Astrocyte of the spinal cord (primary cell): ENCODE measurements at places on chromosomes 11 and 22.

GRCh38 chr11:120613264-120614226 lies 102.0 kb downstream of the GRIK4 start:
- no peak for DNase-seq

DNA sequence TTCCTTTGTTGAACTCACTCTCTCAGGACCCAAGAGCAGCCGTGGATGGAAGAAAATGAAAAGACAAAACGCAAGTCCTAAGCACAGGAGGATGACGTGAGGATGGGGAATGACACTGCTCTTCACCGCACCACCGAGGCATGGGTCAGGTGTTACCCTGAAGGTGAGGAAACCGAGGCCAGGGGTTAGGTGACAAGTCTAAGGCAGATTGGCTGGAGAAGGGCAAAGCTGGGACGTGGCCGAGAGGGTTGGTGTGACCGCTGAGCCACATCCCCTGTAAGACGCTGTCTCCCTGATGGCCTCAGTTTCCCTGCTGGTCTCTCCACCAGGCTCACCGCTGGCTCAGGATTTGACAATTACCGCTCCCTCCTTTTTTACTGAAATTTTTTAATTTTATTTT lies 284.4 kb downstream of the CTTN start:
- no peak for DNase-seq

GRCh38 chr11:62353841-62354240 lies 16.6 kb downstream of the ASRGL1 start:
- DNase-seq: no peak

GRCh38 chr11:100403816-100404215 lies 283.3 kb upstream of the ARHGAP42 start:
- peak; percentile 60 for DNase-seq

DNA sequence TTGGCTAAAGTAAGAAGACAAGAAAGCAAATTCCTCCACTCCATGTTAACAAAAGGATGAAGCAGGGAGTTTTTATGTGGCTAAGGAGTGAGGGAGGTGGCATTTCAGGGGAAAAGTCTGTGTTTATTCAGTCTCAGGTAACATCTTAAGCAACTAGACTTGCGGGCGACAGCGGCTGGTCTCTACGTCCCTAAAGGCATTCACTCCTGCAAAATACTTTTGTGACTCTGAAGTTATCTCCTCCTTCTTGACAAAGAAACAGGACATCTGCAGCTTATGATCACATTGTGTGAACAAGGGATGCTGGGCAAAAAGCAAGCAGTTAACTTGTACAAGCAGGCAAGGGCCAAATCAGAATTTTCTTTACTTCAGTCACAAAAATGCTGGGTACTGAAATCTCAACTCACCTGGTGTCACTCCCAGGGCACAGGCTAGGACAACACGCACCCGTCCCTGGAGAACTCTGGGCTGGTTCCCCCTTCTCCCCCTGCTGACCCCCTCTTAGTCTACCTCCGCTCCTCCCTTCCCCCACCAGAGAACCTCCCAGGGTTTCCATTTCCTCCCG lies 38.3 kb downstream of the IGLL5 start:
- no peak for DNase-seq

- no peak for DNase-seq
These were observed 65.6 kb upstream of the CLMP start for GRCh38 chr11:123260511-123261211.

DNA sequence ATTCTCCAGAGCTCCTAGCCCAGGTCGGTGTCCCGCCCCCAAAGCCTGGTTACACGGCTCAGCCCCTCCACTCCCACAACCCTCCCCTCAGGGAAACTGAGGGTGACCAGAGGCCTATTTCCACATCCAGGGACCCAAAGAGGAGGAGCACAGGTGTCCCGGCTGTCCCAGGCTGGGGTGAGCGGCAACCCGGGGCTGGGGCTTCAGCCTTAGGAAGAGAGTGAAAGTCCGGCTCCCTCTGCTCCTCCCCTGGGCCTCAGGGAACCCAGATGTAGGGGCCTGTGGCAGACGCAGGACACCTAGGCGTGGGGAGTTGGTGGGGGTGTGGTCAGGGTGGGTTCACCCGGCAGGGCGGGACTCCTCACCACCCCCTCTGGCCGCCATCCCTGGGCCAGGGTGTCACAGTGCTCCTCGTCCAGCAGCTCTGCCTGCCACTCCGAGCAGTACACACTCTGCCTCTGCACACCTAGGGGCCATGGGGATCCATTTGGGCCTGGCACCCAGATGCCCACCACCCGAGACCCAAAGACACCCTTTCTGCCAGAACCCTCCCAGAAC lies 63.1 kb downstream of the ARFGAP3 start:
- no peak for DNase-seq

GRCh38 chr11:75969626-75970308 lies 154.8 kb downstream of the UVRAG start:
- DNase-seq: peak; percentile 30

DNA sequence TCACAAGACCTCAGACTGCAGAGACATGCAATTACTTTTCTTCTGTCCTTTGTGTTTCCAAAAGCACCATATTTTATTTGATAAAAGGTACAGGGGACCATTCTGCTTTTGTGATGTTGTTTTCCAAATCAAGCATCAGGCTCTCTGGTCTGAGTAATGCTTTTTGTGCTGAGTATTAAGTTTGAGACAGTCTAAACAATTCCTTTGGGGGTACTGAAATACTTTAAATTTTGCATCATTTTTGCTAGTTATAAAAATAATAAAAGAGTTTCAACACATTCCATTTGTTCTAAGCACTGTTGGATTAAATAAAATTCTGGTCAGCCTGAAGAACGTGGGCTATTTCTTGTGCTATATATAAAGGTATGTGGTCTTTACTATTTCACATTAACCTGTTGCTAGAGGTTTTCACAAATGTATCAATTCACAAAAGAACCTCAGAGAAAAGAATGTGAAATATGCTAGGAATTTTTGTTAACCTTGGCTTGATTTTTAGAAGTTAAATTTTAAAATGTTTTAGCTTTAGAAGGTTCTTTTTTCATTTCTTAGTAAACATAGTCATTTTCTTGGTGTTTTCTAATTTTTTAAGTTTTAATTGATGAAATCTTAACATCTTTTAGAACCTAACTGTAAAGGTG lies 61.6 kb downstream of the C22orf31 start:
- no peak for DNase-seq

GRCh38 chr22:25110846-25111578 lies 88.6 kb upstream of the CRYBB3 start:
- peak; percentile 85 for DNase-seq

- no peak for DNase-seq
These were observed 16.0 kb upstream of the TP53I11 start for GRCh38 chr11:44966694-44967093.

DNA sequence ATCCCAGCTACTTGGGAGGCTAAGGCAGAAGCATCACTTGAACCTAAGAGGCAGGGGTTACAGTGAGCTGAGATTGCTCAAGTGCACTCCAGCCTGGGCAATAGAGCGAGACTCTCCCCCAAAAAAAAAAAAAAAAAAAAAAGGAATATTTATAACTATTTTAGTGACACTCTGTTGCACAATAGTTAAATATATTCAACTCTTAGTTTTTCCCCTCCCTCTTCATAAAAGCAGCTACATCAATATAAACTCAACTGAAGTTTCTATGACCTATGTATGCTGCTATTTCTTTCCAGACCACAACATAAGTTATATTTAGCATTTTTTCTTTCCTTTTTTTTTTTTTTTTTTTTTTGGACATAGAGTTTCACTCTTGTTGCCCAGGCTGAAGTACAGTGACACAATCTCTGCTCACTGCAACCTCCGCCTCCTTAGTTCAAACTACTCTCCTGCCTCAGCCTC lies 19.2 kb downstream of the CELF1 start:
- DNase-seq: peak; percentile 64

GRCh38 chr11:128481135-128481534 lies 106.2 kb downstream of the ETS1 start:
- DNase-seq: peak; percentile 85

DNA sequence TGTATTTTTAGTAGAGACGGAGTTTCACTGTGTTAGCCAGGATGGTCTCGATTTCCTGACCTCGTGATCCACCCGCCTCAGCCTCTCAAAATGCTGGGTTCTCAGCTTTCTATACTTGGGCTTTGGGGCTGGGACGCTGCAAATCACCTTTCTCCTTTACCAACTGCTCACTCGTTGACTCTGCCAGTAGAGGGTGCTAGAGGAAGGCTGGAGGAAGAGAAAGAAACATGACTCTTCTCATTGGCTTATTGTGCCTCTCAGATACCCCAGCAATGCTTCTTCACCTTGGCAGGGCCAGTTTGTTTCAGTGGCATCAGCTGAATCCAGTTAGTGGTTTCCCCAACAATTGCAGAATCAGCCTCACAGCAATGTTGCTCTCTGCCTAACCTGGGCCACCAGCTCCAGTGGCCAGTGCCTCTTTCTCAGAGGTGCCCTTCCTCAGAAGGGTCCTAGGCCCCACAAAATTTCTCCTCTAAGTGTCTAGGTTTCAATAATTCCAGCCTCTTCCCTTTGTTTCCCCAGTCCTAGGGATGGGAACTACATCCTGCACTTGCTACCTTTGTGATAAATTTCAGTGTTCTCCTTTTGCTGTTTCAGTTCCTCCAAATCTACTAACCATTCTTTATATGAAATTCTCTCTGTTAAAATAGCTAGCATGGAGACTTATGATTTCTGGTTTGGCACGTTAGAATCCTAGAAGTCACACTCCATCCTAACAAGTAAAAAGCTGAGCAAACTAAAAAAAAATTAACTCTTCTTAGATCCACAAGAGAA lies 71.5 kb upstream of the VSTM5 start:
- DNase-seq: peak; percentile 66

DNA sequence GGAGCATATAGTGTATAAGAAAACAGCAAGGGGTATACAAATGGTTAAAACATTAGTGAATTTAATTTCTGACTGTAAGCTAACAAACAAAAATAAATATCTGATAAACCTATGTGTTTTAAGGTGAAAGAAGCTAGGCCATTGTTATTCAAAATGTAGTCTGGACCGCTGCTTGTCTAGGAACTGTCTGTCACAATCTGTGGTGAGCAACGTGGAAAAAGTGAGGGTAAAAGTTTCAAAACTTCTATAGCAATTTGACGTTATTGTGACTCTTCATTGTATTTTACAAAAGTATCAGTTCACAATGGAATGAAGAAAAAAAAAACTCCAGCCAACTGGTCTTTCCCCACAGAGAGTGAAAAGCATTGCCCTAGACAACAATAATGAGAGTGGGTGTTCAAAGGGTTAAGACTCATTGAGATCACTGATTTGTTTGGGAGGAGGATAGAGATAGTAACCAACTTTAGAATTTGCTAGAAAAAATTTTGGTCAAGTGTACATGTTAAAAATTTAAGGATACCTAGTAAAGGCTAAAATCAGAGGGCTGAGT lies 79.1 kb downstream of the UVRAG start:
- no peak for DNase-seq

GRCh38 chr11:33064033-33064825 lies 24.9 kb downstream of the TCP11L1 start:
- DNase-seq: no peak

DNA sequence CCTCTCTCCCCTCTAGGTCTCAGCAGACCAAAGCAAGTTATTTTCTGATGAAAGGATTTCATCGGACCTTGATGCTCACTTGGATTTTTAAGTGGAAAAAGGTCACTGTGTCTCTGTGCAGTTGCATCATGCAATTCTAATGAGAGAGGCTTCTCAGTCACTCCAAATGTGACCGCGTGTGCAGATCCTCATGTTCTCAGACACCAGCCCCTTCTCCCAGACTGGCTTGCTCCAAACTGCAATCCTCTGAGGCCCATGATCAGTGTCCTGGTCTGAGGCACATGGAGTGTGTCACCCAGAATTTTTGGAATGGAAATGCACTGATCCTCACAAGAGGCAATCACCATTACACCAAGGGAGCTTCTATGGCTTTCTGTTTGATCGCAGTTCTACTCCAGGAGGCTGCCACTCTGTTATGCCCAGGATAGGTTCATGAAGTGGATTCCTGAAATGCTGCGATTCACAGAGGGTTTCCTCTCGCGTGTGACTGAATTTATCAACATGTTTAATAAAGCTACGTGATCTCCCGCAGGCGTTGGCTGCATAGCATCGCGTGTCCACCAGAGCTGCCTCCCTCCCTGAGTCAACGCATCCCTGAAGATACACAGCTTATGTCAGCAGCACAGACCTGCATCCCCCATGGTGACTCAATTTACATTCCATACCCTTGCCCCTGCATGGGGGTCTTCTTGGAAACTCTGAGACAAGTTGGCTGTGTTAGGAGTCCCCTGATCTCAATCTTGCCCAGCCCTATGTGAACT lies 544.6 kb upstream of the B3GAT1 start:
- no peak for DNase-seq
